ENCODE measurements at places on chromosomes 7 and 10.

GRCh38 chr7:8236780-8237407, 25.1 kb downstream of the ICA1 start:
- DNase-seq, result no peak

DNA sequence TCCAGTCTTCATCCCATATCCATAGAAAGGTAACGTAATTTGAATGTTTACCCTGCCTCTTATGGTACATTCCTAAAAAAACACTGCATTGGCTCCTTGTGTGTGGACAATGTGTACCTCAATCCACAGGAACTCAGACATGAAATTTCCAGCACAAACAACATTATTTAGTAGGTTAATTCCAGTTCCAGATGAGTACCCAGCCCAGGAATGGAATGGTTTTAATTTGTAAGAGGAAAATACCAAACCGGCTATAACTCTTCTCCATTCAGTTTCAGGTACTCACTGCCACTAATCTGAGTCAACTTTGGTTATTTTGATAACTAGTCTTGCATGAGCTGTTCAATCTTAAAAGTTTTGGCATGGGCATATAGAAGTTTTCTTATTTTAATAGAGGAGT, 39.0 kb downstream of the TFPI2 start:
- no peak for DNase-seq

DNA sequence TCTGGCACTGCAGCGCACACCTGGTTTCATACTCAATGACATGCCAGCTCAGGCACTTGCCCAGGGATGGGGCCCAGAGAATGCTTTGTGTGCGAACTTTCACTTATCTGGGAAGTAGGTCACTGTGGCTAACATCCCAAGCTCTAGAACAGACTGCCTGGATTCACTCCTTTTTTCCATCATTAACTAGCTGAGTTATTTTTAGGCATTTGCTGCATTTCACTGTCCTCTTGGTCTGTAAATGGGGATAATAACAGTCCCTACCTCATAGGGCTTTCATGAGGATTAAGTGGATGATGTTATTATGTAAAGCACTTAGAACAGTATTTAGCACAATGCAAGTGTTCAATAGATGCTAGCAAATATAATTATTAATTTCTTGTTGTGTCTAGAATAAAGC, 98.7 kb upstream of the DOCK1 start:
- no peak for DNase-seq

- DNase-seq, result no peak
These were observed 212.4 kb upstream of the LRRTM3 start for GRCh38 chr10:66713387-66713786.

GRCh38 chr10:76632767-76633051, 1004.9 kb downstream of the KCNMA1 start:
- DNase-seq, result no peak

DNA sequence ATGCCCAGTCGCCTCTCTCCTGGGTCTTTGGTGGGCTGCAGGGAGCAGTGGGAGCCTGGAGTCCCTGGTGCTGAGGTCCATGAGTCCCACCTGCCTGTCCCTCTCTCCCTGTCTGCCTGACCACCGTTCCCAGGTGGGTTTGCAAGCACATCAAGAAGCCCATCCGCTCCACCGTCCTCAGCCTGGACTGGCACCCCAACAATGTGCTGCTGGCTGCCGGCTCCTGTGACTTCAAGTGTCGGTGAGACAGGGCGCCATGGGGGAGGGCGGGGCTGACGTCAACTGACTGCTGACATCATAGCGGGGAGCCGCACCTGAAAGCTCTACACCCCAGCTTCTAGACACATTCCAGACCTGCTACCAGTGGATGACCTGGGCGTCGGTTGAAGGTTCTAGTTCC, 15.2 kb downstream of the ARPC1B start:
- no peak for DNase-seq

- DNase-seq, result no peak
These were observed 89.3 kb downstream of the MKI67 start for GRCh38 chr10:128036746-128037543.
